ENCODE measurements at places on chromosomes 13 and 19.

- DNase-seq: no peak
These were observed 60.5 kb upstream of the MEDAG start for GRCh38 chr13:30845297-30846214.

DNA sequence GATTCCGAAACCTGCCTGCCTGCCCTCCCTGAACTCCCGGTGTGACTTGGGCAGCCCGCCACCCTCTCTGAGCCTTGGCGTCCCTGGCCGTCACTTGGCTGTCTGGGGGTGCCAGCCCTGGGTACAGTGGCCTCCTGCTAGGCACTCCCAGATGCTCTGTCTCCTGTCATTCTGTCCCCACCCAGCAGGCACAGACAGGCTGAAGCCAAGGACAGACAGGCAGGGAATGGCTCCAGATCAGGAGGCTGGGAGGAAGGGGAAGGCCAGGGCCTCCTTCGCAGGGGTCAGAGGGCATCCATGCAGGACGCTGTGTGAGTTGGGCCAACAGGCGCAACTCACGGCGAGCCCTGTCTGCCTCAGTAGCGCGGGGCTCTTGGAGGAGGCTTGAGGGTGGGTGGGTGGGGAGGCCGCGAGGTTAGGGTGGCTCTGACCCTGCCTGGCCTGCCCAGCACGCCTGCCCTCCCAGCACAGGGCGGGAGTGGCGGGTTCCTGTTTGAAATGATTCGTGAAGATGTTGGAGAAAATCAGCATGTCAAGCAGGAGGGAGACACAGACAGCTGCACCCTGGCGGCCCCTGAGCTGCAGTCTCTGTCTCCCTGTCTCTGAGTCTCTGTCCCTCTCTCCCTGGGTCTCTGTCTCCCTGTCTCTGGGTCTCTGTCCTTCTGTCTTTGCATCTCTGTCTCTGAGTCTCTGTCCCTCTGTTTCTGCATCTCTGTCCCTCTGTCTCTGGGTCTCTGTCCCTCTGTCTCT lies 19.7 kb downstream of the KLHL26 start:
- no peak for DNase-seq

DNA sequence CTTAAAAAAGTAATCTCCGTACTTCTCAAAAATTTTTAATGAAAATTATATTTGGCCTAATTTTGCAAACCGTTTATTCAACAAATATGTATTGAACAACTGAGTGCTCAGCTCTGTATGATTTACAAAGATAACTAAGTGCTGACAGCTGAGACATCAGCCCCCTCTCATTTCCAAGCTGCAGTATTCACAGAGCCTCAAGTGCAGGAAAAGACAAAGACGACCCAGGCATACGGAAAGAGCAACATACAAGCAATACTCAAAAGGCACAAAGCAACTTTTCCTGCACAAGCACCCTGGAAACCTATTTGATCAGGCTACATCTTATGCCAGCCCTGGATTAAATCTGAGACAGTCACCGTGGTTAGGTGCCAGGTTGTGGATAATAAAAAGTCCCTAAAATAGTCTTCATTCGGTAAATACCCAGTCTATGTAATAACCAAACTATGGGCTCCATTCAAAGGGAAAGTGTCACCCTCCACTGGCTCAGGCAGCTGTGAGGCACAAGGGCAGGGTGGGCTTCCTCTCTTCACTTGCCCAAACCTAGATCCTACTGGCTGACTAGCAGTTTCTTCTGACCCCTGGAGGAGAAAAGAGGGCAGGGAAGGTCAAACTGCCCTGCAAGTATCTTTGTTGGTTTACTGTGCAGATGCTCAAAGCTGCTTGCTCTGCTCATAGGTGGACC lies 65.5 kb downstream of the TBC1D4 start:
- no peak for DNase-seq

DNA sequence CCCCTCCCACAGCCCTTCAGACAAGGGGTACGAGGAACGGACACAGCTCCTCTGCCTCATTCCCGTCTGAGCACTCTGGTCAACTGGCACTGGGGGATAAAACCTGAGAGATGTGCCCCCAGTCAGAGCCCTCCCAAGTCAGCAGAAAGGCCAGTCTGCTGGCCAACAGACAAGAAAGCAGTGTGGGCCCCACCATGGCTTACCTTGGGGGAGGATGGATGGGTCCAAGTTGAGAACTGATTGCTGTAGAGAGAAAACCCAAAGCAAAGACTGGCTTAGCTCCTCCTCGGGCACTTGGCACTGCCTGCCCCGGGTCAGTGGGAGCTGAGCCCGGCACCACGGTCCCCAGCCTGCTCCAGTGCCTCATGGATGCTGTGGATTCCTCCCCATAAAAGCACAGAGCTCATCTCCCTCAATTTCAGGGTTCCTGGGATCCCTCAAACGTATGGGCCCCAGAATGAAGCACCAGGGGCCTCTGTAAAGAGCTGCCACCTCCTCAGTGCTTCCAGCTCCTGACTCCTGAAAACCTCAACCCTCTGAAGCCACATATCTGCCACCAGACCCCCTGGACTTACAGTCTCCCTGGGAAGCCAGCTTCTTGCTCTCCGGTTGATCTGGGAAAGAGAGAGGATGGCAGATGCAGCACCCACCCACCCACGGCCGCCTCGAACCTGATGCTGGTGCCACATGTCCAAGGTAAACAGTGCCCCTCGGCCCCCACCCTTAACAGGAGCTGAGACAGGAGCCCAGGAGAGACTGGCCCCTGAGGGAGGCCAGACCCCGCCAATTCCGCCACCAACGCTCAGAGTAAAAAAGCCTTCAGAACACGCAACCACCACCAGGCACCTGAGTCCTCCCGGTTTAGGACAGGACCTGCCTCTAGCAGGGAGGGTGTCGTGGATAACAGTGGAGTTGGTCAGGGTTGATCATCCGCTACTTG lies 3.3 kb downstream of the KHSRP start:
- DNase-seq: no peak

DNA sequence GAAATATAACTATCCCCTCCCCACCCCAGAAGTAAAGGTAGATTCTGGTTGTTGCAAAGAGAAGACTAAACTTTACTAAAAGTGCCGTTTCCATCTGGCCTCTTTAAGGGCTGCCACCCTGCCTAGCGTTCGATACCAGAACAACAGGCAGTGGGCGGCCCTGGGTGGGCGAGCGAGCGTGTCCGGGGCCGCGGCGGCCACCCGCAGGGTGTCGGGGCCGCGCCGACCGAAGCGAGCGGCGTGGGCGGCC lies 2.6 kb downstream of the FGF9 start:
- no peak for DNase-seq

DNA sequence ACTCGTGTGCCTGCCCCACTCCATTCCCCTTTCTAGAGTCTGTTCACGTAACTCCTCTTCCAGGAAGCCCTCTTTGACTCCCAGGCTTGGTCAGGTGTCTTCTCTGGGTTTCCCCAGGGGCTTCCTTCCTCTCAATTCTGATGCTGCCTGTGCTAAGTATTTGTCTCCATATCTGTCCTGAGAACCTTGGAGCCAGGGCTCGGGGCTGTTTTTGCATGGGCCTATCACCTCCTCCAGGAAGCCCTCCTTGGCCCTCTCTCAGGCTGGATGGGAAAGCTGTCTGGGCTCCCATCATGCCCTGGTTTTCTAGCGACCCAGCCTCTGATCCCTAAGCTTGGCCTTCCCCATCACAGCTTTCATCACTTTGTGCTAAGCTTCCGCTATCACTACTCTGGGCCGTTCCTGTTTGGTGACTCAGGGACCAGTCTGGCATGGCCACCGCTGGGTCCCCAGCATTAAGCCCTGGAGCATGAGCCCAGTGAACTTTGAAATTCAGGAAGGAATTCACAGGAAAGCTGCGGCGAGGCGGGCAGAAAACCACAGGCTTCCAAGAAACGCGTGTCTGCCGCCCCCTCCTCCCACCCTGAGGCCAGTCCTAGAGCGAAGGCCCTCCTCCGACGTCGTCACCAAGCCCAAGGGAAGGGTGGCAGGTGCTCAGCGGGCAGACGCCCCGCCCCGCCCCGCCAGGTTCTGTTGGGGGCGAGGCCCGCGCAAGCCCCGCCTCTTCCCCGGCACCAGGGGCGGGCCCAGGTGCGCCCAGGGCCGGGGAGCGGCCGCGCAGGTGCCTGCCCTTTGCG lies 486 bp upstream of the SPINT2 start:
- DNase-seq: peak; percentile 79

- no peak for DNase-seq
These were observed 67.3 kb upstream of the SPRY2 start for GRCh38 chr13:80408270-80408669.

- peak; percentile 76 for DNase-seq
These were observed 90.1 kb upstream of the C1QTNF9B start for GRCh38 chr13:23987331-23987894.

DNA sequence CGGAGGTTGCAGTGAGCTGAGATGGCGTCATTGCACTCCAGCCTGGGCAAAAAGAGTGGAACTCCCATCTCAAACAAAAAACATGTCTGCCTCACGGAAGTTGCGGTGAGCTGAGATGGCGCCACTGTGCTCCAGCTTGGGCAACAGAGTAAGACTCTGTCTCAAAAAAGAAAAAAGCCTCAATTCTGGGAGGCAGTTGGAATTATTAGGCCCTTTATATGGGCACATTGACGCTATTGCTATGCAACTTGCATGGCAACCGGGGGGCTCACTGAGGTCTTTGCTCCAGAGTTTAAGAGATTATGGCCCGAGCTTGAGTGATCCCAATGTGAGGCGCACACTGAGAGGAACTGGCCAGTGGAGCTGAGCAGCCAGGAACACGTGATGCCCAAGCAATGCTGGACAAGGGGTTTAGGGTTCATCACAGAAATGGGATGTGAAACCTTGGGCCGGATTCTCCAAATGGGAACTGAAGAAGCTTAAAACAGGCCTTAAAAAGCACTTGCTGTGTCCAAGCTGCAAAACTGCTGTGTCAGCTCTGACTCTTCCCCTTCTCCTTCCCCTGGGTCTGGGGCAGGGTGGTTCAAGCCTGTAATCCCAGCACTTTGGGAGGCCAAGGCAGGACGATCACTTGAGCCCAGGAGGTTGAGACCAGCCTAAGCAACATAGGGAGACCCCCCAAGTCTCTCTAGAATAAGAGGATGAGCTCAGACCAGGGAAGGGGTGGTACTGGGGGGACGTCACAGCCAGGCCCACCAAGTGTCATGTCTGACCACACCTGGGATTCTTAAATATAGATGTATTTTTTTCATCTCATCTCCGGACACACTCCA lies 2.5 kb downstream of the FTL start:
- DNase-seq: peak; percentile 39

- peak; percentile 11 for DNase-seq
These were observed 402.5 kb upstream of the HTR2A start for GRCh38 chr13:47299304-47299703.

DNA sequence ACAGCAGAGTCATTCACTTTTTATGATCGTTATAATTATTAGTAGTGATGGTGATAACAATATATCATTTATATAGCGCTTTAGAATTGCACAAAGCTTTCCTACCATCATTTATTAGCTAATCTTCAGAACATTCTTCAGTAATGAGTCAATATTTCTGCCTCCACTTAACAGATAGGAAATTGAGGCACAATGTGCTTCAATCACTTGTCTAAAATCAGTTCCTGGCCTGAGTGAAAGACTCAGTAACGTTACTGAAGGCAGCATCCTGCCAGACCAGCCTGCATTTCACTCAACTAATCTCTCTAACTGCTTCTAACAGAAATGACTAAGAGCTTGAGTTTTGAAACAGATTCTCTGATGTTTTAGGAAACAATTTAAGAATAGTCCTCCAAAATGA lies 412.1 kb downstream of the MZT1 start:
- peak; percentile 1 for DNase-seq

DNA sequence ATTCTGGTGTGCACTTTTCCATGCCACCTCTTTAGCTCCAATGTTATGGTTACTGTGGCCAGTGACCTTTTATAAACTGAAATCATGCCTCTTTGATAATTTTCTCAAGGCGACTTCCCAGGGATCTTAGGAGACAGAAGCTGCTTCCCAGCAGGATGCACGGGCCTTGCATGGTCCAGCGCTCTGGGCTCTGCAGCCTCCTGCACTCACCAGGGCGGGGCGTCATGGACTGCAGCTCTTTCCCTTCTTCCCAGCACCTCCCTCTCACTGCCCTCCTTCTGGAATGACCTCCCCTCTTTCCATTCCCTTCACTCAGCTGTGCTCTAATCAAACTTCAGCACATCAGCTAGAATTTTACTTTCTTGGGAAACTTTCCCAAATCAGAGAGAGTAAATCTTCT lies 318.3 kb downstream of the IRS2 start:
- DNase-seq: no peak

- no peak for DNase-seq
These were observed 226.8 kb downstream of the RAP2A start for GRCh38 chr13:97660594-97661260.

- no peak for DNase-seq
These were observed 13.0 kb upstream of the ZNF460 start for GRCh38 chr19:57267291-57267690.

- no peak for DNase-seq
These were observed 37.1 kb upstream of the GPI start for GRCh38 chr19:34327851-34328250.

DNA sequence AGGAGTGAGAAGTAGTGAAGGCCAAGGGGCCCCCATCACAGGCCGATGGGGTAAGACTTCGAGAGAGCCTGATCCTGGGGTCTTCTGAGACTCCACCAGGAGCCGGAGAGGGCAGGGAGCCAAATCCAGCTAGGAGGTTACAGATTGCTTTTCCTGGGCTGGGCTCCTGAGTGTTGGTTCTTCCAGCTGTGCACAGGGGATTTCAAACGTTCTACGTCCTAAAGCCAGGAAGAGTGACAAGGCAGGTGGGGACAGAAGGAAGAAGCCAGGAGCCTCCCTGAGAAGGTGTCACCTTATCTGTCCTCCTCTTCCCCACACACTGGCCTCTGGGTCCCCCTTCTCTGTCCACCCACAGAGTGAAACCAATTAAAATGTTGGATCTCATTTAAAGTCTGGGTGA lies 16.1 kb upstream of the TPRX2 start:
- DNase-seq: no peak

- DNase-seq: no peak
These were observed 707.1 kb upstream of the SPRY2 start for GRCh38 chr13:81048026-81048461.

DNA sequence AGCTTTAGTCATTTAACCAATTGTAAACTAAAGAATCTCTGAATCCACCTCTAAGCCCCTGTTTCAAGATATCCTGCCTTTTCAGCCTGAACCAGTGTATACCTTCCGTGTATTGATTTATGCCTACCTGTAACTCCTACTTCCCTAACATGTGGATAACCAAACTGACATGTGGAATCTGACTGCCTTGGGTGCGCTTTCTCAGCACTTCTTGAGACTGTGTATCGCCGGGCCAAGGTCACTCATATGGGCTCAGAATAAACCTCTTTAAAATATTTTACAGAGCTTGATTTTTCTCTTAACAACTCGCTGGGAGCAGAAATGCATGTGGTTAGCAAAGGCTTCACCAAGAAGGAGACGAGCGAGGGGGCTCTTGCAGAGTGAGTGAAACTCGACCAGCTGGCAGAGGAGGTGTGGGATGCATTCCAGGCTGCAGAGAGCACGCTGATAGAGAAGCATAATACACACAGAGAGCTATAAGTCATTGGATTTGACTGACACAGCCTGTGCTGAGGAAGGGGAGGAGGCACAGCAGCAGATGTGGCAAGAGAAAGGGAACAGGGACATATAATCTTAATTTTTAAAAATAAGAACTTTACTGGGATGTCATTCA lies 268.2 kb upstream of the MAB21L1 start:
- DNase-seq: peak; percentile 27
